Activated CD8-positive, alpha-beta memory T cell treated with anti-CD3 and anti-CD28 coated beads, Interleukin-2, amount 50 U/mL, for 4 hours (primary cell): ENCODE measurements at places on chromosomes 3 and 15.
A peak's percentile ranks its signal among the peaks of the same experiment; 100 is the strongest.

GRCh38 chr3:30140356-30141075 lies 465.9 kb upstream of the TGFBR2 start:
- DNase-seq: no peak

- DNase-seq: peak; percentile 84
Observed at GRCh38 chr3:11236588-11237461, 35.4 kb upstream of the ATG7 start.

DNA sequence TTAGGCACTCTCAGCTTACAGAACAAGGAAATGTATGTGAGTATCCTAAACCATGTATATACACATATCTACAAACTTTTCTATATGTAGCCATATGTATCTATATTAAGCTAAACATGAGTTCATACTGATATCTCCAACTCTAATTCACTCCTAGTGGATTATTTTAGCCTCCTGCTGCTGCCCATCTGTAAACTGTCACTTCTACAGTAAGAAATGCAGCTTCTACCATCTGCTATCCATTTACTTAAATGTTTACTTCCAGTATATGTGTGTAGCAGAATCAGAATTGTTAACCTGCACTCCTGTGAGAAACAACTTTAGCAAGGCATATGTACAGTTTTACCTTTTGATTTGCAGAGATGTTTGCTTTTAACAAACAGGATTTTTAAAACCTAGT lies 478.5 kb upstream of the CBLB start:
- DNase-seq: no peak

DNA sequence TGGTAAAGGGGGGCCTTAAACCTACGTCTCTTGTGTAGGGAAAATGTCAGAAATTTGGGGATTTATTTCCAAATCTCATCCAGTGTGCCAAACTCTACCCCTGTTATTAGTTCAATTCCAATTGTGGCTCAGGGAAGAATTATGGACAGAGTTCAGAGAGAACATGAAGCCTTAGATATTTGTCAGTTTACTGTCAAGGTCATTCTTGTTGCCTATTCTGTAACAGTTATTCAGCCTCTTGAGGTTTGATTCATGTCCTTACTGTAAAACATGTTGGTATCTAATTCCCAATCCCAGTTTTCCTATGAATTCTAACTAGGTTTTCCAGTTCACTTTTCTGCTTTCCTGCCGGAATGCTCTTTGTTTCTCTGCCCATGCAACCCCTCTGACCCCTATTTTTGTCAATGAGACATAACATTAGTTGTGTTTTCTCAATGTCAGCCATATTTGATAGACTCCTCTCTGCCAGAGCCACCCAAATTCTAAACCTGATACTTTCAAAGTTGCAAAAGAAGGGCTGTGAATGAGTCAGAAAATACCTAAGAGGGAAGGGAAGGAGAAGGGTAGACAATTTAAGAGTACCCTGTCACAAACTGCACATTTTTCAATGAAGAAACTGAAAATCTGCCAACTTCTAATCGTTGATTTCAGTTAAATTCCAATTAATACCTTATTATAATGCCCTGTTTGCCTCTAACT lies 52.4 kb downstream of the ATOSA start:
- no peak for DNase-seq

DNA sequence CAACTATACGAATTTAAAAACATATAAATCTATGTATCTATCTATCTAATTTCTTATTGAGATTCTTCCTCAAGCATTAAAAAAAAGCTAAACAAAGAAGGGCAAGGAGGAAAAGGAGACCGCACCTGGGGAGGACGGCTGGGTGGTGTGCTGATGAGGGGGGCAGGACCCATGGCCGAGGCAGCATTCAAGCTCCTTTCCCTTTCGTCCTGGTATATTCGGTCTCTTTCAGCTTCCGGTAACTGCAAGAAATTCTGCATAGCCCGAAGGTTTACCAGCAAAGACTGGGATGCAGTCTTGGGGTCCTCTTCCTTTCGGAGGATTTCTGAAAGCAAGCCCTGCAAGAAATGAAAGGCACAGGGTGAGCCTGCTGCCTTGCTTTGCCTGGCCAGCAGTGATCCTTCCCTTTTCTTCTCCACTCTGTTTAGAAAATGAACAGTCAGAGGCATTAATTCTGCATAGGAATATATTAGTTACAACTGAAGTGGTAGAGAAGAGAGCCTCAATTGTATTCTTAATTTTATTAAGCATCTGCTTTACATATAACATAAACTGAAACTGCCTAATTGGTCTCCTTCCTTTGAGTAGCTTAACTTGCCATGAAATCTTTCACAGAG lies 38.8 kb downstream of the SATB1 start:
- no peak for DNase-seq

DNA sequence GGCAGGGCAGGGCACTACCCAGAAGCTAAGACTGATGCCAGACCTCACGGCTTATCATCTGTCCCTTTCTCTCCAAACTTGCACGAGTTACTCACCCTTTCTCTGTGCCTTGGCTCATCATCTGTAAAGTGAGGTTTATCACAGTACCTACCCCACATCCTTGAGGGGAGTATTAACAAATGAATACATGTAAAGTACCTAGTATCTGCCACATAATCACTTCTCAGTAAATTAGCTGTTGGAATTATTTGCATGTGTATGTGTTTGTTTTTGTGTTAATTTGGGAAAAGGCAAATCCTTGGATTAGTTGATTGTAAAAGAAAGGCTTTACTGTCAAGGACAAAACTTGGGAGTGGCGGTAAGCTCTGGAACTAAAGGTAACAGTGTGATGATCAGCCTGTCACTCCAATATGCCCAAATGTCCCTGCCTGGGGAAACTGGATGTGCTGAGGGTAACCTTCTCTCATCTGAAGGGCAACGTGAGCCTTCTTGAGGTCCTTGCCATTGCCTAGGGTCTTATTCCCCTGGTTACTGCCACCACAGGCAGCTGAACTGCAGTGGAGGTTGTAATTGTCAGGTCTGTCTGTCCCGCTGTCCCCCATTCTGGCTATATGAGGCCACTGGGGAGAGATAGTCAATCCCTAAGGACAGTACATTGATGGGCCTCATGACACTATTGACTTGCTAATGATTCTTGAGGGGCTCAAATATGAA lies 269.4 kb downstream of the CLSTN2 start:
- no peak for DNase-seq

DNA sequence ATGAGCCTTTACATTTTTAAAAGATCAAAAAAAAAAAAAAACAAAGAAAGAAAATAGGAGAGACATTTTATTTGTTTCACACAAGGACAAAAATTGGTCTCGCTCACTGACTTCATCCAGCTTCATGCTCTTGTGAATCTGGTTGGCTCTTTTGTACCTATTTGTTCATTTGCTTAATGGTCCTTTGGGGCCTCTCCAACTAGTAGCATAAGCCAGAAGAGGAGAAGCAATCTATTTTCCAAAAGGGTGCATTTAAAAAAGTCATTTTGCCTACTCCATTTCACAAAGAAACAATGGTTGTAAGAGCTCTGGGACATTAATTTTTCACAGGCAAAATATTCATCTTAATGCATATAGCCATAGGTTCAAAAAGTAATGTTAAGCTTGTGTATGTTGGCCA lies 168.3 kb upstream of the ADAMTS9 start:
- DNase-seq: no peak

DNA sequence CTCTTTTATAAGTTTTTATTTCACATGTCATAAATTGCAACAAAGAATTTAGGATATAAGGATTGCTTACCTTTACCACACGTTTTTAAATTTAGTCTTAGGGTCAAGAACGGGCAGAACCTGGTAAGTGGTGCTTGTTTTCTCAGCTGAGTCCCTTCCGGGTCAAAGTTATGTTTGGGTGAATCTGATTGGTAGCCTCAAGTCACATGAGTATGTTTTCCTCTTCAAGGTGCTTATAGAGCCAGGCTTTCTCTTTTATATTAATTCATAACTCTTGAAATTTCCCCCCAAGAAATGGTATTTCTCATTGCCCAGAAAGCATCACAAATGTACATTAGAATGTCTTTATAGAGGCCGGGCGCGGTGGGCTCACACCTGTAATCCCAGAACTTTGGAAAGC lies 415.7 kb upstream of the ROBO2 start:
- no peak for DNase-seq

DNA sequence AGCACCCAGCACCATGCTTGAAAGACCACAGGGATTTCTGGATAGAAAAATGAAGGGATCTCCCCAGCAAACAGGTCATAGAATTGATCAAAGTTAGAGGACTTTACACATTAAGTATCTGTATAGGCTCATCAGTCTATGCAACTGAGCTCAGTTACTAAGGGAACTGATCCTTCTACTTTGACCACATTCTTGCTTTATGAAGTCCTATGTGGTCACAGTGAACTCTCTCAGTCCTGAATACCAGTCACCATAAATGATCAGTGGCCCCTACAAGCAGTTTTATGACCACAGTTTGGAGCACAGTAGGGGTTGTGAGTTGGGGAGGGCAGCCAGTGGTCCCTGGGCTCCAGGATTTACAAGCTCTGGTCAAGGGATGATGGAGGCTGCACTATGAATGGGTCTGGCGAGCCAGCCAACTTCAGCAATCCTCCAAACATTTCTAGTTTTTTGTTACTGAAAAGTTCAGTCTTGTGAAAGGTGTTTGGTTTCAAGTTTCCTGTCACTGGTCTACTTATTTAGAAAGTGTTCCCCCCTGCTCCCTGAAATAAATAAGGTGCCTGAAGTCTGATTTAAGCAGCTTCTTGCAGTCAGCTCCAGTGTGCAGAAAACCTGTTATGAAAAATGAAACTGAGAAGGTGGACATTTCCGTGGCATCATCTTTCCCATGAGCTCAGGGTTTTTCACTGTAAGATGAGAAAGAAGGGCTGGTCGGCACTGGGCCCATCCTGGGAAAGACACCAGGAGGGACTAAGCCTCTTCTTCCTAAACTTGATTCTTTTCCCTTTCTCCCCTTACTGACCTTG lies 75.5 kb downstream of the DAPK2 start:
- no peak for DNase-seq

DNA sequence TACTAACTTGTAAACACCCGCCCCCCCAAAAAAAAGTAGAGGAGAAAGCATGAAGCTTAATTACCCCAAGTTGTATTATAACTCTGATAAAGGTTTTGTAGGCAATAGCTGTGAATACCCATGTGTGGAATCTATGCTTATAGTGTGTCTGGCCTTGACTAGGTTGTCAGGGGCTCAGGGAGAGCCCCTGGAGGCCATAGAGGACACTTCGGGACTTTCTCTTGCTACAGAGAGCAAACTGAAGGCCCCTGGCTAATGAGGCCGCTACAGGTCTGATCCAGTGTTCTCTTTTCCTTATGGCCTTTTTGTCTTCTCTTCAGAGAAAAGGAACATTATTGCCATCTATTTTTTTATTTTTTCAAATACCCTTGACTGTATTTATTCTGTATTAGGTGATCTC lies 19.1 kb upstream of the SCAANT1 start:
- DNase-seq: no peak

GRCh38 chr3:113594066-113594465 lies 61.7 kb downstream of the SIDT1 start:
- DNase-seq: no peak

DNA sequence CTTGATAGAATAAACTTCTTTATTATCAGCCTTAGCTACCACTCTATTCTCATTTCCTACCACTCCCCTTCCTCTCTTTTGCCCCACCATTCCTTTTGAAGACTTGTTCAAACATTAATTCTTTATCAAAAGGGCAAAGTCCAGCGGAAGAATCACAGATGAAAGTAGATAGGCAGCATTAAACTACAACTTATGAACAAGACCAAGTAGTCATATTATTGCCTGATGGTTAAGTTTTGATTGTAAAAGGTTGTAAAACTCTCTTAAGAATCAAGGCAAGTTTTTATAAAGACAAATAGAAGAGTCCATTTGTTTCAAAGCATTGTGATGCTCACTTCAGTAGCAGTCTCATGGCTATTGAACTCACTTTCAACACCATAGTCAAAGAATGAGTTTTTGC lies 22.4 kb upstream of the TGFBR2 start:
- no peak for DNase-seq
